ENCODE measurements at places on chromosomes 1 and 21.

- DNase-seq: no peak
These were observed 29.3 kb downstream of the NTMT2 start for GRCh38 chr1:170175041-170175440.

DNA sequence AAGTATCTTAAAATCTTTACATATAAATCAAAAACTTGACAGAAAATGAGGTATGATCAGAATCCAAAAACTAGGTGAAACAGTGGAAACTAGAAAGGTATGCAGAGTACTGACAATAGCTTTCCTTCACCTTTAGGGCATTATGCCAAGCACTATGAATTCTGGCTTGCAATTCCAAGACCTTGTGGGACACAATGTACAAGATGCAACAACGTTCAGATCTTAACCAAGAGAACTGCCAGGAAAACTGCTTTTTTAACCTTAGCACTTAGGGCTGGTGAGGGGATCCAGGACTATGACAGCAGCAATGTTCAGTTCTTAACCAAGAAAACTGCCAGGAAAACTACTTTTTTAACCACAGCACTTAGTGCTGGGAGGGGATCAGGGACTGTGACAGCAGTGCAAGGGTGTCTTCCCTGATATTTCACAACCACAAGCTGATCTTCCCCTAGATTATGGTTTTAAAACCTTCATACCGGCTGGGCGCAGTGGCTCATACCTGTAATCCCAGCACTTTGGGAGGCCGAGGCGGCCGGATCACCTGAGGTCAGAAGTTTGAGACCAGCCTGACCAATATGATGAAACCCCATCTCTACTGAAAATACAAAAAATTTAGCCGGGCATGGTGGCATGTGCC, 22.3 kb downstream of the FOXJ3 start:
- no peak for DNase-seq

- no peak for DNase-seq
These were observed 124.6 kb upstream of the ZNF648 start for GRCh38 chr1:182185842-182186756.

DNA sequence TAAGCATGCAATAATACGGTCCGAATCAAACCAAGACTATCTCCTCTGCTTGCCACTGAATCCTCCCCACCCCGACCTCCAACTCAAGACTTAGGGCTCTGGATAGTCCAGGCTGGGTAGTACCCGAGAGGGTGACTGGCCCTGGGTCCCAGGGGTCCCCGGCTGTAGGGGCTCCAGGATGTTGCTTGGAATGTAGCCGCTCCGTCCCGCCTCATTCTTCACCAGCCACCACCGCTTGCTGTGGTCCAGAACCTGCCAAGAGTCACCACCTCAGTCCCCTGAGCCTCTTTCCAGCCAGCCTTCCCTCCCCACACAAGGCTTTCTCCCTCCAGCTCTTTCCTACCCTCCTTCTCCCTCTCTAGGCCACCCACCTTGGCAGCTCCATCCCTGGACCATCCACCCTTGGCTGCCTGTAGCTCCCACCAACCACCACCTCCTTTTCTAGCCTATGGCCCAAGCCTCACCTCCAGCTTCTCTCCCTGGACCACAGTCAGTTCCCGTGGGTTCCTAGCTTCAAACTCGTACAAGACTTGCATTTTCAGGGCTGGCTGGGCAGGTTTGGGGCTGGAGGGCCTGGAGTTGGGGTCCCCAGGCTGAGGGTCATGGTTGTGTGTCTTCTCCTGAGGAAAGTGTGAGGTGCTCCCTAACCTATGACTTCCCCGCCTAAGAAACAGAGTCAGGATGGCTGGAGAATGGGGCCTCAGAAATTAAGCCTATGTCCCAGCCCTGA, 10.9 kb upstream of the GSTM3 start:
- DNase-seq: no peak

- no peak for DNase-seq
These were observed 19.2 kb downstream of the CD1D start for GRCh38 chr1:158199849-158200248.

DNA sequence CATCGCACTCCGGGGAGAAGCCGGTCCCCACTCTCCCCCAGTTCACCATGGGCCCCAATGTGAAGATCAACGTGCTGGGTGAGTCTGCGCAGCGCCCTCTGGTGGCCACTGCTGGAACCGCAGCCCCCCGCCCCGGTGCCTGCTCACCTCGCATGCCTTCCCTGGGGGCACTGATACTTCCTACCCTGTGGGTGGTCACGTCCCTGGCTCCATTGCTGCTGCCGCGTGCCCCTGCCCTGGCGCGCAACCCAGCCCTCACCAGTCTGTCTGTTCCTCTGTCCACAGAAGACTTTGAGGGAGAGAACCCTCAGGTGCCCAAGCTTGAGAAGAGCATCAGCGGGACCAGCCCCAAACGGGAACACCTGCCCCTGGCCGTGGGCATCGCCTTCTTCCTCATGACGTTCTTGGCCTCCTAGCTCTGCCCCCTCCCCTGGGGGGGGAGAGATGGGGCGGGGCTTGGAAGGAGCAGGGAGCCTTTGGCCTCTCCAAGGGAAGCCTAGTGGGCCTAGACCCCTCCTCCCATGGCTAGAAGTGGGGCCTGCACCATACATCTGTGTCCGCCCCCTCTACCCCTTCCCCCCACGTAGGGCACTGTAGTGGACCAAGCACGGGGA, 7.6 kb downstream of the EFNA3 start:
- peak; percentile 65 for DNase-seq

- no peak for DNase-seq
These were observed 2.3 kb downstream of the VASH2 start for GRCh38 chr1:212952641-212952976.

- no peak for DNase-seq
These were observed 339.3 kb upstream of the ADAMTS5 start for GRCh38 chr21:27306206-27306605.

GRCh38 chr1:11355559-11356475, 82.8 kb downstream of the UBIAD1 start:
- no peak for DNase-seq

All from stimulated activated CD8-positive, alpha-beta memory T cell treated with anti-CD3 and anti-CD28 coated beads, Interleukin-7, amount 100 ng/mL, for 1 hour (primary cell).